ENCODE measurements at places on chromosomes 5 and 9. TPM values are rescaled to one million over a fixed set of nuclear protein-coding genes. Genes with fewer than 3 reads are reported as not detected.

DNA sequence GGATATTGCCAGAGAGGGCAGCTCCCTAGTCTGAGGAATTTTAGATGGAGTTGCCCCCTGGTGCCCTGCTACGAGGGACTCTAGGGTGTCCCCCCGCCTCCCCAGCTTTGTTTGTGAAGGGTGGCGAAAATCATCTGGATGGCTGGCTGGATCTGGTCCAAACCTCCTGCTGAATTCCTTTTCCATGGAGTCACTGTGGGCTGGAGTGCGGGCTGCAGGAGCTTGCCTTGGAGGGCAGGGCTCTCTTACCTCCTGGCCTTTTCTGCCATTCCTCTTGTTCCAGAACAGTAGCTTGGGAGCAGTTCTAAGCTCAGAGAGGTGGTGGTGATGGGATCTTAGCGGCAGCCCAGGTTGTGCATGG lies 2.1 kb downstream of the SYNPO start:
- no peaks in the 10 kb centered on the region for H3K36me3 ChIP-seq
- H3K27me3 ChIP-seq: no peaks in the 10 kb centered on the region
- H3K4me1 ChIP-seq: peaks cover 75% of the 10 kb centered on the region
- peak overlapping the region; percentile 2 for H3K4me3 ChIP-seq

GRCh38 chr5:91119217-91119616 lies 263.9 kb downstream of the ARRDC3 start:
- no peaks in the 10 kb centered on the region for H3K36me3 ChIP-seq
- H3K4me3 ChIP-seq: no peak overlapping the region
- H3K27me3 ChIP-seq: no peaks in the 10 kb centered on the region
- DNase-seq: no peak
- no peak overlapping the region for H3K27ac ChIP-seq

DNA sequence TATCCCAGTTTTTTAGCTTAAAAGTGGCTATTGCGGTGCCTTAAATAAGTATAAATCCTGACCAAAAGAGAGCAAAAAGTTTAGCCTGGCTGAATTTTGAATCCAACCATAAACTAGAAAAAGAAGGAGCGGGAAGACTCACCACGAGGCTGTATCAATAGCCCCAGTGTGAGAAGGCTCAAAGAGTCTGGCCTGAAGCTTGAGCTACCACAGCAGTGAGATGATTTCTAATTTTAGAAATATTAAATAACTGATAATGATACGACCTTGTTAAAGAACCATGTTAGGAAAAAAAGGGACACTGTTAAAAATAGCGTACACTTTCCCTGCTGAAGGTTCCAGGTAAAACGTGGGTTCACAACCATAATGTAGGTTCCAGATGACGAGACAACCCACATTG lies 134.1 kb upstream of the ZNF462 start:
- DNase-seq: no peak
- H3K27me3 ChIP-seq: no peaks in the 10 kb centered on the region
- H3K36me3 ChIP-seq: no peaks in the 10 kb centered on the region
- no peaks in the 10 kb centered on the region for H3K4me1 ChIP-seq

DNA sequence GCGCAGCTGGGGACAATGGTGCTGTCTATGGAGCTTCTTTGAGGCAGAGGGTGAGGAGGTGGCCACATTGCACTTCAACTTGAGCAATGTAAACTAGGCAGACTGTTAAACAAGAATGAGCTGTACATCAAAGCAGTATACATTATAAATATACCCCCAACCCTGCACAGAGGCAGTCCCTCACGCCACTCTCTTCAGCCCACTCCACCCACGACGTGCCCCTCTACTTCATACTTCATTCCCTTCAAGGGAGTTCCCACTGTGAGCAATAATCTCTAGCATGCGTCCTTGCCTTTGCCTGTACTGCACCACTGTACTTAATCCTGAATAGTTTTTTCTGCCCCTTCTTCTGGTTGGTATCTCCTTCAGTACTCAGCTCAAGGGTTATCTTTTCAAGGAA lies 14.4 kb downstream of the TRPM3 start:
- no peaks in the 10 kb centered on the region for H3K27me3 ChIP-seq
- H3K4me3 ChIP-seq: no peak overlapping the region
- no peak for DNase-seq

- peaks cover 14% of the 10 kb centered on the region for H3K4me1 ChIP-seq
- 0 out of 2 replicates have a peak overlapping the region, but pooled peaks have one; percentile 0 for H3K27ac ChIP-seq
- H3K4me3 ChIP-seq: peak overlapping the region; percentile 19
- no peaks in the 10 kb centered on the region for H3K27me3 ChIP-seq
- DNase-seq: peak; percentile 97
Observed at GRCh38 chr5:32193591-32193990, 19.5 kb upstream of the GOLPH3 start.

Gene MEIKIN
- not detected for total RNA-seq

Gene GMCL2
- total RNA-seq: not detected

Gene BNIP1
- total RNA-seq: 22.2 TPM

Gene PCDHA9
- 0.02 TPM for total RNA-seq
